Kasumi-1 (cell line): ENCODE measurements at places on chromosomes 2 and 18.

DNA sequence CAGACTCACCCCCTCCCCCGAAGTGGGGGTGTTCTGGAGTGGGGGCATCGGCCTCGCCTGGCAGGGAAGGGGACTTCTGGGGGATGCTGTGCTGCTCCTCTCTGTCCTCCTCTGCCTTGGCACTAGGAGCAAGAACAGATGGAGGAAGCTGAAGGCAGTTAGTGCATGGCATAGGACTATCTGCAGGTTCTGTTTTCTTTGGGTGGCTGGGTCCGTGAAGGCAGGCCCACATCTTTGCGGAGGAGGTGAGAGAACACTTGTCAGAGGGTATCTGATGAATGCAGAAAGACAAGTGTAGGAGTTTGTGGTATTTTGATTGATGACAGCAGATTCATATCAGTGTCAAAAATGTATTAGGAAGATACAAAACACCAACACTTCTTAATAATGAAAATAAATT, 411.4 kb downstream of the TSN start:
- DNase-seq = no peak

- DNase-seq = no peak
These were observed 83.7 kb downstream of the TTC32 start for GRCh38 chr2:19818039-19818438.

GRCh38 chr18:58169472-58169871, 125.4 kb downstream of the NEDD4L start:
- DNase-seq = no peak

GRCh38 chr2:160075171-160075570, 12.8 kb upstream of the PLA2R1 start:
- DNase-seq = no peak

GRCh38 chr2:128448331-128449225, 129.9 kb upstream of the HS6ST1 start:
- DNase-seq = no peak

DNA sequence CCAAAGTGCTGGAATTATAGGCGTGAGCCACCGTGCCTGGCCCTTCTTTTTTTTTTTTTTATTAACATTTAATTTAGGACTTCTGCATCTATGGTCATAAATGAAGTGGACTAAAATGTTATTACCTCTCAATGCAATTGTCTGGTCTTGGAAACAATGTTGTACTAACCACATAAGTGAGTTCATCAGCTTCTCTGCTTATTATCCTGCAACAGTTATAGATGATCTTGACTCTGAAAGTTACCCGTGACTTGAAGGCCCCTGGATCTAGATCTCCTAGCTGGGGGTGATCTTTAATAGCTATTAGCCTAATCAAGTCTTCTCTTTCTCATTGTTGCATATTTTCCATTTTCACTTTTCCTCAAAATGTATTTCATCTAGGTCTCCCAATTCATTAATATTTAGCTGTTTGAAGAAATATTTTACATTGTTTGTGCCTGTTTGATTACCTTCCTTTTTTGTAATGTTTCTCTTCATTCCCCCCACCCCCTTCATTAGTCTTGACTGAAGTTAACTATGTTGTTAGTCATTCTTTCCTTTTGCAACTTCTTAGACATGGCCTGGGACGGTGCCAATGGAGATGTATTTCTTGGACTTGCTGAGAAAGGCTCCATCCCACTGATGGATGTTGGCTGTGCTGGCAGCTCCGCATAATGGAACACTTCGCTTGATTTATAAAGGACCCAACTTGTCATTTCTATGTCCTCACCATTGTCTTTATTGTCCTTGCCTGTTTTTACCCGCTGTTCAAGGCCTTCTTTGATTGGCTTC, 141.6 kb upstream of the RIOK3 start:
- no peak for DNase-seq

- no peak for DNase-seq
These were observed 3.3 kb upstream of the SLC14A2 start for GRCh38 chr18:45611943-45612342.

DNA sequence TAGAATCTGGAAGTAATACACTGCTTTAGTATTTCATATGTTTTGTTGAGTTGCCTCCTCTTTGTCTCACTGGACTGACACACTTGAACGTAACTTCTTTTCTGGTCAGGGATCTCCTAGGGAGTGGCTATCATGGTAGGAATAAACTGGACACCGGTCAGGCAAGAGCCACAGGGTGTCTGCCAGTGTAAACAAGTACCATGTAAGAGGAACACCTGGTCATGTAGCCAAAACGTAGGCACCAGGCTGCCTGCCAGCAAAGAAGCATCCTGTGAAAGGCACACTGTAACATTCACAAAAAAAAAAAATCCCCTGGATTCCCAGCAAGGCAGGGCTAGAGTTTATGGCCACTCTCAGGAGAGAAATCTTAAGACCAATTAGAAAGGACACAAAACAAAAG, 372.8 kb upstream of the RND3 start:
- no peak for DNase-seq

- DNase-seq = no peak
These were observed 62.7 kb downstream of the EPB41L5 start for GRCh38 chr2:120075545-120075944.

- DNase-seq = no peak
These were observed 170.6 kb downstream of the FIGN start for GRCh38 chr2:163565192-163565591.

DNA sequence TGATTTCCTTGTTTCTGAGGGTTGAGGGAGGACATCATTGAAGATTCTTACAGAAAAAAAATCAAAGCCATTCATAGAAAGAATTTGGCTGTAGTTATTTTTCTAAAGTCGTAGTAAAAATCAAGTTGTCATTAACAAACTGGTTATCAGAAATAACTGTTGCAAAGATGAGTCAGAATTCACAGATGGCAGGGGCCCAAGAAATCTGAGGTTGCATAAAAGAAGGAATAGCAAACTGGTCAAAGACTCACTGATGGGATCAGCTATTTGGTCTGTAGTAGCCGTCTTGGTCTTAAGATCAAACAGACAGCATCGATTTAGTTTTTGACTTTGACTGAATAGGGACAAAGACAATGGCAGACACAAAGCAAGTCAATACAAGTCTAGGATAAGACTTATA, 334.3 kb downstream of the FIGN start:
- DNase-seq = no peak

GRCh38 chr2:3598197-3598910, 3.4 kb downstream of the COLEC11 start:
- DNase-seq = peak; percentile 15

DNA sequence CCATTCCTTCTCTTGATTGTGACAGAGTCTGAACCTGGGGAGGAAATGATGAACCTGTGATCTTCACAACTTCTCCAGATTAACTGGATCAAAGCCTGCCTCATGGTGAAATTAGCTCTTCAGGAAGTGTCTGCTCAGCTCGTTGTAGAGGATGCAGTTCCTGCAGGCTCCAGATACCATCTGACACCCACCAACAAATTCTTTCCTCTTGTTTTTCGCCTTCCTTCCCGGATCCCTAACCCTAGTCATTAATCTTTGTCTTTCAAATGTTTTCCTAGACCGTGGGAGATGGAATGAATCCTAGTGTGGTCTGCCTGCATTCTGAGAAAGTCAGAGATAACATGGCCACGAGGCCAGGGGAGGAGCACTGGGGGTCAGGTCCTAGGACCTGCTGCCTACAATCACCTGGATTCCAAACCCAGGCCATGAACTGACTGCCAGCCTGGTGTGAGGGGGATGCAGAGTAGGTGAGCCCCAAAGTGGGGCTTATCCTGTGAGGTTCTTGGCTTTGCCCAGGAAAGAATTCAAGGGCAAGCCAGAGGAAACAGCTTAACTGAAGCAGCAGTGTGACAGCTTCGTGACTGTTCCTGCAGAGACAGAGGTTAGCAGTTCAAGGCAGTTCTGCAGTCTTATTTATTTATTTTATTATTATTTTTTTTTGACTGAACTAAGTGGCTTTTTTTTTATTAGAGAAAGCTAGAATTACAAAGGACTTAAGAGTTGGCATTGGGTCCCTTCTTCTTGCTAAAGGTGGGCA, 67.8 kb downstream of the DIPK1C start:
- no peak for DNase-seq

DNA sequence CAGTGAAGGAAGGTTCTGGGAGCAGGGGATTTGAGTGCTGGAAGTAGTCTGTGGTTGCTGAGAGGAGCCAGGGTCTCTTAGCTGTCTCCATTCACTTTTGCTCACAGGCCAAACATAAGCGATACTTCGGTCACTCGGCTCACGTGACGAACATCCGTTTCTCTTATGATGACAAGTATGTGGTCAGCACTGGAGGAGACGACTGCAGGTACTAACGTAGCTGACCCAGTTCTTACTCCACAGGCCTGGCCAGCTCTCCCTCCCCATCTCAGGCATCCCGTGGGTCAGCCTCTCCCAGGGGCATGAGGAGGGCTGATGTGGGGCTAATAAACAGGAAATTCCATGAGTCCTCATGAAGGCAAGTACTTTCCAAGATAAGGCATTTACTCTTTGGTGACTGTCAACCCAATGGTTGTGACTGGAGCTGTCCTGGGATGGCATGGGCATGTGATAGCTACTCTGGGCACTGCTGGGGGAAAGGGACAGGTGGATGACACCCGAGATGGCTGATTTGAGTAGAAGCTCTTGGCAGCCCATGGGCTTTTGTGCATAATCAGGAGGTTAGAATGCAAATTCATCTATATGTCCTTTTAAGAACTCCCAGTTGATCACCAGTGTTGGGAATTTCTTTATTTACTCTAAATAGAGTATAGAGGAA, 81.6 kb downstream of the RTN4 start:
- no peak for DNase-seq

GRCh38 chr2:188852772-188853171, 121.4 kb upstream of the COL3A1 start:
- no peak for DNase-seq

GRCh38 chr2:10316336-10316735, 13.6 kb downstream of the HPCAL1 start:
- no peak for DNase-seq

- no peak for DNase-seq
These were observed 45.6 kb downstream of the KCNIP3 start for GRCh38 chr2:95342556-95343320.

- no peak for DNase-seq
These were observed 48.0 kb downstream of the TCF7L1 start for GRCh38 chr2:85181134-85181631.

DNA sequence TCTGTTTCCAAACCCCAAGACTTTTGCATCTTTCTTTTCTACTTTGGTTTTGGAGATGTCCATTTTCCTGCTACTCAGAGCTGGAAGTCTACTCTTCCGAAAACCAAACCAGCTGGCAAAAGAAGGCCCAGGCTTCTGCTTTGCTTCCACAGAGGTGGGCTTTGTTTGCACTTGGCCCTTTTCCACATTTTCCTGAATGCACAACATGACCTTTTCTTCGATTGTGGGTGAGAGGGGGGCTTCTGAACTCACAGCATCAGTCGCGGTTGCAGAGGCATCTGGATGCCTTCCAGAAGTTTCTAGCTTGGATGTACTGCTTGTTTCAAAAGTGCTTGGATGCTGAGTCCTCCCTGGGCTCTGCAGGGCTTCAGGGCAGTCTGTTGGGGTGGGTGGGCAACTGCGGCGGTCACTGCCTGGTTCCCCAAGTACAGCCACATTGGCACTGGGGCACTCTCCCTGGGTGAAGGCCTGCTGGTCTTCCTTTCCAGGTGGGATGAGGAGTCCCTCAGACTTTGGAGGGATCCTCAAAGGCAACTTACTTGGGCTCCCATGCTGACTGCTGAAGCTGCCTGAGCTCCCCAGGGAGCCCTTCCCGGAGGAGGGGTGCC, 112.3 kb upstream of the LYPD1 start:
- no peak for DNase-seq

DNA sequence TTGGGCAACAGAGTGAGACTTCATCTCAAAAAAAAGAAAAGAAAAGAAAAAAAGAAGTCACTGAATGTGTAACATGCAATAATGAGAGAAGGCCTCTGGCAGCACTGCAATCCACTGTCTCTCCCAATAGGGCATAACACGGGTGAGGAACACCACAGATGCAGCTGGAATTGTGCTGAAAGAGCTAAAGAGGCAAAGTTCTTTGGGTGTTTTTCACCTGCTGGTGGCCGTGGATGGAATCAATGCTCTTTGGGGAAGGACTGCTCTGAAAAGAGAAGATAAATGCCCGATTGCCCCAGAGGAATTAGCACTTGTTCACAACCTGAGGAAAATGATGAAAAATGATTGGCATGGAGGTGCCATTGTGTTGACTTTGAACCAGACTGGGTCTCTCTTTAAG, 31.0 kb upstream of the CYBRD1 start:
- DNase-seq = no peak

GRCh38 chr2:14011190-14011589, 621.3 kb upstream of the LRATD1 start:
- DNase-seq = no peak

GRCh38 chr2:3208179-3208578, 169.4 kb downstream of the EIPR1 start:
- no peak for DNase-seq

DNA sequence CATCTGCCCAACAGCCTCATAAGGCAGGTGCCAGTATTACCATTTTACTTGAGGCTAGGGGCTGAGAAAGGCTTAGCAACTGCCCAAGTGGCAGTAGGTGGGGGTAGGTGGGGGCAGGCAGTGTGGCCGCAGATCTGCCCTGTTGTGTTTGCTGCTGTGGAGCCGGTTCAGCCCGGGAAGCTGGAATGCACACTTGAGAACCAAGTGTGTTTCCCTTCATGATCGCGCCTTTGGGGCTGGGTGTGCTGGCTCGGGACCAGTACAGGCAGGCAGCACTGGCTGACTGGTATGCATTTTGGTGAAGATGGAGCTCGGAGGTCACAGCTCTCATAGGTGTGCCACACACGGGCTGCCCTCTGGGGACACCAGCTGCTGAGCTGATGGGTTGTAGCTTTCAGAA, 85.1 kb downstream of the CABLES1 start:
- DNase-seq = no peak

GRCh38 chr2:174023591-174024523, 58.7 kb upstream of the SP3 start:
- DNase-seq = peak; percentile 18

- DNase-seq = no peak
These were observed 199.6 kb downstream of the HRH4 start for GRCh38 chr18:24659827-24660720.

DNA sequence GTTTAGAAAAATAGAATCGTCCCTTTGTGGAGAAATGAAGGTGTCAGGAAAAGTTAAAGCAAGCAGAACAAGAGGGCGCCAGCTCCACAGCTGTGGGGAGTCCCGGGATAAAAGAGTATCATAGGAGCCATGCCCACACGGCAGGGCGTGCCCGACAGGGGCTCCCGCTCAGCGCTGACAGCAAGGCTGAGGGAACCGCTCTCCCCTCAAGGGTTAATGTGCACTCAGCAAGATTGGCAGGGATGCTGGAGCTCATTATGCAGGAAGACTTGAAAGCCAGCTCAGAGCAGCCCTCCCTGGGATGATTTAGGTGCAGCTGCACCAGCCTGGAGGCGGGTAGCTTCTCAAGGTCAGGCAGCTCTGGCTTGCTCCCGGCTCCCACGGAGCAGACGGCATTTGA, 500.2 kb downstream of the EIPR1 start:
- no peak for DNase-seq
